ENCODE measurements at places on chromosomes 7 and 10.

DNA sequence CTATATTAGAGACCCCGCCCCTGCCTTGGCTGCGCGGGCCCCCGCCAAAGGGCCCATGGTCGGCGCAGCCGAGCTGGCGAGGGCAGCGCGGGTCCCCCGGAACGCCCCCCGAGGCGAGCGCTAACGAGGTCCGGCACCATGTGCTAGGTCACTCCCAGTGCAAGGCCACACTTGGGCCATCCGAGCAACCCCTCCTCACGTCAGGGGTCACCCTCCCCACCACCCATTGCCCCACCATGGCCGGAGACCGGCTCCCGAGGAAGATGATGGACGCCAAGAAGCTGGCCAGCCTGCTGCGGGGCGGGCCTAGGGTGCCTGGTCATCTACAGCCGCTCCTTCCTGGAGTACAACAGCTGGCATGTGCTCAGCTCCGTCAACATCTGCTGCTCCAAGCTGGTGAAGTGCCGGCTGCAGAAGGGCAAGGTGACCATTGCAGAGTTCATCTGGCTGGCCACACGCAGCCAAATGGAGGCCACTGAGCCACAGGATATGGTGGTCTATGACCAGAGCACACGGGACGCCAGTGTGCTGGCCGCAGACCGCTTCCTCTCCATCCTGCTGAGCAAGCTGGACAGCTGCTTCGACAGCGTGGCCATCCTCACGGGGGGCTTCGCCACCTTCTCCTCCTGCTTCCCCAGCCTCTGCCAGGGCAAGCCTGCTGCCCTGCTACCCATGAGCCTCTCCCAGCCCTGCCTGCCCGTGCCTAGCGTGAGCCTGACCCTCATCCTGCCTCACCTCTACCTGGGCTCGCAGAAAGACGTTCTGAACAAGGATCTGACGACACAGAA is 12.4 kb upstream of the SEC24C start:
- DNase-seq = no peak

DNA sequence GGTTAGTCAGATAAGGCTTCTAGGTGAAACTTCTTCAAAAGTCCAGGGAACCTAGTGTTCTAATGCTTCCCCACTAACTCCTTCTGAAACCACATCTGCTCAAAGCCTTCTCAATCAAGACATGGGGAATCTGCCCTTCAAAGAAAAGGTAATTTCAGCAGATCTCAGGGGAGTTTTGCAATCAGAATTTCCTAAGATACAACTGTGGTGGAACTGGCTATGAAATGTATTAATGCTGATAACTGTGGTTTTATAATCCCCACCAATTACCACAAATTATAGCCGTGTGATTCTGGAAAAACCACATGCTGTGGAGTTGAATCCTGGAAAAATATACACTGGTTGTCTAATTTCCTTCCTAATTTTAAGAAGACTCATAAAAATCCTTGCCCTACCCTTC is 233.8 kb downstream of the SORCS1 start:
- no peak for DNase-seq

GRCh38 chr7:45624392-45624760 is 50.2 kb downstream of the ADCY1 start:
- no peak for DNase-seq

GRCh38 chr7:47500103-47500563 is 81.8 kb downstream of the TNS3 start:
- no peak for DNase-seq
